ENCODE measurements at places on chromosomes 13 and 19.

DNA sequence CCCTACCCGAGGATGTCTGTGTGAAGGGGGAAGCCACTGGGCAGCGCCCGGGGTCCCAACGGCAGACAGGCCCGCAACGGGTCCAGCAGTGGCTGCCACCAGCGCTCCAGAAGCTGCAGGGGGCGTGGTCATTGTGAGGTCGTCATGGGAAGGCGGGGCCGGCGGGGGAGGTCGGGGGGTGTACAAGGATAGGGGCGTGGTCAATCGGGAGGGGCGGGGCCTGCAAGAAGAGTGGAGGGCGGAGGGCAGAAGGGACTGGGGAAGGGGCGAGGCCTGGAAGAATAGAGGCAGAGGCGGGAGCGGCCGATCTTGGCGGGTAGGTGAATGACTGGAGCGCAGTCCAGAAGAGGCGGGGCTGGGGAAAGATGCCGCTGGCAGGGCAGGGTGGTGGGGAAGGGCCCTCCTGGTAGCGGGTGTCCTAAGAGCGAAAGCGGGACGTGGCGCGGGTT lies 4.4 kb downstream of the FUZ start:
- peak; percentile 91 for DNase-seq

DNA sequence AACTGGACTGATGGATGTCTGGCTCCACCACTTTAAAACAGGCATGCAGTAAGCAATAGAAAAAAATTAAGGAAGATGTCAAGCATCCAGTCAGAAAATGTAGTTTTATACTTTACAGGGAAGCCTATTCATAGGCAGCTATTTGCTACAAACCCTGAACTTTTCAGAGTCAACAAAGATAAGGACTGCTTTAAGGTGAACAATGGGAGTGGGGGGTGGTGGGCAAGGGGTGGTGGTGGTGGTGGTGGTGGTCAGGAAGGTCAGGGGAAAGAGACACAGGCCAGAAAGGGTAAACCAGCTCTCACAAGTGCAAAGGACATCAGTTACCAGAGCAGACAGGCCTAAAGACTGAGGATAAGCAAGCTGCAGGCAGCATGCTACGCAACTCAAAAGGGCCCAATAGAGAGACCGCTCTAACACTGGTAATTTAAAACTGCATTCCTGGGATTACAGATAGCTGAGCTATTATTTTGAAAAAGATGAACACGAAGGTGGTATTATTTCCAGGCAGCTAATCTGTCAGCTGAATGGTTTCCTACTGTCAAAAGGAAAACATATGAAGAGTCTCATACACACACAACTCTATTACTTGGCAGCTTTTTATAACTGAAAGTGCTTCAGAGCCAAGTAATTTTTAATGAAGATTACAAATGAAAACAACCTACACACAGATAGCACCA lies 14.8 kb downstream of the BRD4 start:
- DNase-seq, result no peak

GRCh38 chr19:18097993-18098890 lies 664 bp downstream of the MAST3 start:
- no peak for DNase-seq

DNA sequence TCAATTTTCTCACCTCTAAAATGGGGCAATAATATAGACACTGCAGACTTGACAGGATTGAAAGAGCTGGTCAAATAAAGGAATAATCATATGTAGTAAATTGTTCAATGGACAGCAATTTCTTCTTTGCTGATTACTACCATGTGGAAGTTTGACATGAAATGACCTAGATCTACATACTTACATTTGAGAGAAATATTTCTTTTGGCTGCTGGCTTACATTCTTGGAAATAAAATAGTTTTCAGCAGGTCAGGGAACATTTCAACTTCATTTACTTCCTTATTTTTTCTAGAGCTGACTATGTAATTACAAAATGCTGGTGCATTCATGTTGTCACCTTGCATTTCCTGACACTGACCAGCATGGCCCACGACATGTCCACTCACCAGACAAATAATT lies 294.6 kb upstream of the MIR17HG start:
- DNase-seq, result no peak

DNA sequence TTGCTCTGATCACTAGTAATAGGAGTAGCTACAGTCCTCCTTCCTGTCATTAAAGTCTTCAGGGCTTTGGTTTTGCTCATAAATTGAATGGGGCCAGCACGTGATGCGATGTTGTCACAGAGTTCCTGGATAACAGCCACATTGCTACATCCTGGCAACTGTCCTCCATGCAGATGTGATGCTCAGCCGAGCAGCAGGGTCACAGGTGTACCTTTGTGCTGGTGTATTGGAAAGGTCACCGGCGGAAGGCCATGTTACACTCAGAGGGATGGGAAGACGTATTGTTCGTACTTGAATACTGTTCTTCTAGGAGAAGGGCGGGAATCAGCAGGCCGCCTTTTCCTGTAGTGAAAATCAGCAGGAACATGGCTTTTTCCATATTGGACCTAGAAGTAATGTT lies 713.8 kb upstream of the GPC6 start:
- DNase-seq, result no peak

Measured in cerebellum (tissue), 4 donors.